ENCODE measurements at places on chromosomes 16 and 17. TPM values are rescaled to one million over a fixed set of nuclear protein-coding genes. Genes with fewer than 3 reads are reported as not detected.

The KCNG4 gene
- polyA plus RNA-seq, result not detected

- no peak within 1 kb of the TSS for H3K27ac ChIP-seq
- peak; percentile 30 for DNase-seq
- peaks cover 14% of the 10 kb centered on the region for H3K27me3 ChIP-seq
- no peak within 1 kb of the TSS for H3K4me3 ChIP-seq
- H3K4me1 ChIP-seq, result peaks cover 8% of the 10 kb centered on the region
- H3K36me3 ChIP-seq, result no peaks in the 10 kb centered on the region
Observed at GRCh38 chr16:86566601-86566965, at the start of gene FOXC2. Gene FOXC2 (plus strand): TSS chr16:86566829. CDS start chr16:86567336, 507 bp downstream.

DNA sequence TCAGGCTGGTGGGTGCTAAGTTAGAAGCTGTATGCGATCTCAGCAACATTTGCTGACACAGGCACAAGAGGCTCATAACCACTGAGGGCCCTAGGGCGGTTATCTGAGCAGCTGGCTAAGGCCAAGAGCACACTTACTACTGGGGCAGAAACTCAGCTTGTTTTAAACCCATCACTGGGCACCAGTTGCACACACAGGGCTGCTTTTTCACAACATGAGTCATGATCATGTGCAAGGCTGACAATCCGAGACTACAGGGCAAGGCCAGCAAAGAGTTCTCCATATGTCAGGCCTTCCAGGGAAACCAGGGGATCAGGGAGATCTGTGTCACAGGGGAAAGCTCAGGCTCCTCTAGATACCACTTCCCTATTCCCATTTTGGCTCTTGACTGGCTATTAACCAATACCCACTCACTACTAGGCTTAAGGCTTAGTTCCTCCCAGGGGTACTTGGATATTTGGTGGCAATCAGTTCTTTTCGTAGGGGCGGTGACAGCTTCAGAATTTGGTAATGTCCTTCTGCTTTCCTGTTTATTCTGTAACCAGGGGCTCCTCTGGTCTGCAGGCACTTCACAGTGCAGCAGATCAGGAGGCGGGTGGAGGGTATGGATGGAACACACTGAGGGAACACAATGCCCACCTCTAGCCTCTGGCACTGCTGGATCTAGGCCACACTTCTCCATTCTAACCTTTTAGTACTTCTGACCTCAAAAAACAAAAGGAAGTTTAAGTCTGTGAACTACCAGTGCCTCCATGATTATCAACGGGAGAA, 44.9 kb upstream of the ERN1 start:
- no peaks in the 10 kb centered on the region for H3K36me3 ChIP-seq
- no peak for DNase-seq
- H3K4me1 ChIP-seq, result no peaks in the 10 kb centered on the region
- no peak overlapping the region for H3K27ac ChIP-seq

DNA sequence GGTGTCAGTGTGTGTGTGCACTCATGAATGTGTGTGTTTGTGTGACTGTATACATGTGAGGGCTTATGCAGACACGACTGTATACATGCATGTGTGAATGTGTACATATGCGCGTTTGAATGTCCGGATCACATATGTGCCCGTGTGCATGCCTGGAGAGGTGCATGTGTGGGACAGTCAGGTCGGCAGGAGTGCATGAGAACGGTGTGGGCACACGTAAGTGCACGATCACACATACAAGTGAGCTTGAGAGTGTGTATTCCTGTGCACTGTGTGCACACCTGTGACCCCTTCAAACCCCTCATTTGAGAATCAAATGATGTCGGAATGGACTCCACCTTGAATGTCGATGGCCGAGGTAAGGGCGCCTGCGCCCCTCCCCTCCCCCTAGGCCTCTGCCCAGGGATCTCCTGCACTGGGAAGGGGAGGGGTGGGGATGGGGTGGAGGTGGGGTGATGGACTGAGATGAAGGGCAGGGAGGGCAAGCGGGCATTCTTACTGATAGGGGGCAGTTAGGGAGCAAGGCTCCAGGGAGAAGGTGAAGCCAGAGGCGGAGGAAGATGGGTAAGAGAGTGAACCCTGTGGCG, 601 bp upstream of the NGFR start:
- no peak overlapping the region for H3K27ac ChIP-seq
- no peak for DNase-seq
- peaks cover 29% of the 10 kb centered on the region for H3K4me1 ChIP-seq
- H3K36me3 ChIP-seq, result no peaks in the 10 kb centered on the region

GRCh38 chr16:68800257-68800875, 43.0 kb upstream of the TANGO6 start:
- H3K36me3 ChIP-seq, result no peaks in the 10 kb centered on the region
- H3K27ac ChIP-seq, result no peak overlapping the region
- no peak for DNase-seq
- H3K4me1 ChIP-seq, result no peaks in the 10 kb centered on the region

DNA sequence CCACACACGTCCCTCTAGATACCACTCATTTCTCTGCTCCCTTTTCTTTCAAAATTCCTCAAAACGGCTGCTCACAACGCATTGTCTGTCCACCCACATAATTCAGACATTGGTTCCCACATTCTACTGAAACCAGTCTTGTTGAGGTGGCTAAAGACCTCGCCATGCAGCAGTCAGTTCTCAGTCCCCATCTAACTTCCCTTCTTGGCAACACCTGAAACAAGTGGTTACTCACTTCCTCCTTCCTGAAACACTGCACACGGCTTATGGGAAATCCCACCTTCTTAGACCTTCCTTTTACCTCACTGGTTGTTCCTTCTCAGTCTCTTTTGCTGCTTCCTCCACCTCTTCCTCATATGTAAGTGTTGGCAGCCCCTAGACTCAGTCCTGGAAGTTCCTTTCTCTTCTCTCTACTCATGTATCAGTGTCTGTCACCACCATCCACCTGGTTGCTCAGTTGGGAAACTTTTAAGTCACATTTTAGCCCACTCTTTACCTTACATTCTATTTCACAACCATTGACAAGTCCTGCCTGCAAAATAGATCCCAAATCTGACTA, 277.1 kb downstream of the CEP112 start:
- H3K36me3 ChIP-seq, result no peaks in the 10 kb centered on the region
- DNase-seq, result no peak
- H3K27me3 ChIP-seq, result no peaks in the 10 kb centered on the region
- no peak overlapping the region for H3K4me3 ChIP-seq
- no peak overlapping the region for H3K27ac ChIP-seq
- no peaks in the 10 kb centered on the region for H3K4me1 ChIP-seq

GRCh38 chr17:21098934-21099689, 27.7 kb upstream of the DHRS7B start:
- H3K4me3 ChIP-seq, result peak overlapping the region; percentile 70
- H3K27me3 ChIP-seq, result no peaks in the 10 kb centered on the region
- peaks cover 4% of the 10 kb centered on the region for H3K4me1 ChIP-seq
- H3K36me3 ChIP-seq, result no peaks in the 10 kb centered on the region
- peak; percentile 67 for DNase-seq
- no peak overlapping the region for H3K27ac ChIP-seq

DNA sequence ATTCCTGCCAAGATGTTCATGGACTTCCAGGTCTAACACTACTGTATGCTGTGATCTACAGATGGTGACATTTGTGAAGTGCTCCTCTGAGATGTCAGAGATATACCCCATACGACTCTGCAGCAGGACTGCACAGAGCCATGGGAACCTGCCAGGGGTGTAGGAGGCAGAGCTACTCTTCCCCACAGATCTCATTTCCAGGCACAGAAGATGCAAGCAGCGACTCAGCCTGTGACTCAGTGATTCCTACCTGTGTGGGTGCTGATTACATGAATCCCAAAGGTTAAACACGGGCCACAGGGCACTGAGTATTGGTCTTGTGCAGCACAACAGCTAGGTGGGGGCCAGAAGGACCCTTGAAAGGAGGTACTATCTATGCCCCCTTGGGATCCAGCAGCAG, 137.0 kb upstream of the SOX9 start:
- no peak overlapping the region for H3K27ac ChIP-seq
- H3K27me3 ChIP-seq, result no peaks in the 10 kb centered on the region
- H3K4me1 ChIP-seq, result no peaks in the 10 kb centered on the region

Data from naive thymus-derived CD4-positive, alpha-beta T cell (primary cell).